ENCODE measurements at places on chromosomes 16 and 17.

GRCh38 chr16:49855280-49855821 is 561 bp downstream of the ZNF423 start:
- DNase-seq: peak; percentile 34

DNA sequence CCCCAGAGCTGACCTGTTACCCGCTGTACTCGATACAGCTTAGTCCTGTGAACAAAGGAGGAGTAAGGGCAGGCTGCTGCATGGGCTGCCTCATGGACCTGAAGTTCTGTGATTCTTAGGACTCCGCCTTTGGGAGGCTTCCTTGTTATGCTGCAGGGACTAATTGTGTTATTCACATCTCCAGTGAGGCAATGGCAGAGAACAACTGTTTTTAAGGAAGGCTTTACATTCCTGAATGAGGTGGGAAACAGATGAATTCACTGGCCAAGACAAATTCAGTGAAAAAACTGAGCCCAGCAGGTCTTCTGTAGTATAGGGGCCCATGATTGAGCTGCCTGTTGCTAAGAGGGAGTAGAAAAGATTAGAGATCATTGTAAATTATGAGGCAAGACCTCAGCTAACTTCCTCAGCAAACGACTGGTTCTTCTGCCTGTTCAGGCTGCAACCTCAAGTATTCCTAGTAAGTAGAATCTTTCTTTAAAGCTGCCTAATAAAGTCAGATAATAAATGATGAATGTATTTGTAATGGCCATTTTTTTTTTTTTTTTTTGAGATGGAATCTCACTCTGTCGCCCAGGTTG is 26.3 kb downstream of the ADORA2B start:
- DNase-seq: no peak

GRCh38 chr17:40727447-40728231 is 24.1 kb upstream of the KRT24 start:
- no peak for DNase-seq

DNA sequence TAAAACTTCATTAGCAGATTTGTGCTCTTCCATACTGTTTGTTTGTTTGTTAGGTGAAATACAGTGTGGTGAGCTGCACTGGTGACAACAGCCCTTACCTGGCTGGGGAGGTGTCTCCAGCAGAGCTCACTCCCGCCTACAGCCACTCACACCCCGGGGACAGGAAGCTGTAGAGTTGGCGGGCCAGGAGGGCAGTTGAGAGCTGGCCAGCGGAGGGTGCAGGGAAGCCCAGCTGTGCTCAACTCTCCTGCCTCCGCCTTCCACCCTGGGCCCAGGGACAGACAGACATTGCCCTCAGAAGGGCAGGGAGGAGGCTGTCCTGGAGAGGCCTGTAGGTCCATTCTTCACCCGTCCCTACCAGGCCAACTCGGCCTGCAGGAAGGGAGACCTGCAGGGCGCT is 48.6 kb upstream of the PVALEF start:
- DNase-seq: no peak

GRCh38 chr17:74961657-74962350 is 10.8 kb downstream of the HID1 start:
- peak; percentile 57 for DNase-seq

DNA sequence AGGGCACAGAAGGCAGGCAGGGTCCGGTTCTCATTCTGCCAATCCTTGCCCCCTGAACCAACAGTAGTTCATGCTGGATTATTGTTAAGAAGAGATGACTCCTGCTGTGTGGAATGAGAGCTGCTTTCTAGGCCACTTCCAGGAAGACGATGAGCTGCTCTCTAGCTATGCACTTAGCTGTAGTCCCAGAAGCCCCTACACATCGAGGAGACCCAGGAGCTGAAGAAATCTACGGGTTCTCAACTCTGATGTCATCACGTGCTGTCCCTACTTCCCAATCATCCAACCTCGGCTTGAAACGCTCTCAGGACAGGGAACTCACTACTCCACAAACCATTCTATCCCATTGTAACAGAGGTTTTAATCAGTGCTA is 29.0 kb upstream of the EMP2 start:
- no peak for DNase-seq

GRCh38 chr16:73122604-73123391 is 74.9 kb upstream of the ZFHX3 start:
- no peak for DNase-seq

DNA sequence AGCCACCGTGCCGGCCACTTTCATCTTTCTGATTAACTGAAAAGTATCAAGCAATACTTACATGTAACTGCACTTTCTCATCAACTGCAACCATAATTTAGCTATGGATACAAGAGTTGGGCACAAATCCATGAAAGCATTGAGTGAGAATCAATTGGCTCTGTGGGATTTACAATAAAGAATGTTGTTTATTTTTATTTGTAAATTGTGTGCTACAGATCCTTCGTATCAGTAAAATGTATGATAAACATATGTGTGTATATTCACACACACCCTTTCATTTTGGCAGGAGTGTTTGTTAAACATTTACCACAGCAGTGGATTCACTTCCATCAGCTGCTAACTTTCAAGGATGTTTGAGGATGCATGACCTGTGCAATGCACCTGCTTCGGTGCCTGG is 411.0 kb downstream of the WWOX start:
- DNase-seq: no peak

GRCh38 chr17:5838661-5839300 is 231.4 kb upstream of the WSCD1 start:
- DNase-seq: no peak

GRCh38 chr16:22732959-22733358 is 81.0 kb upstream of the HS3ST2 start:
- DNase-seq: no peak

- no peak for DNase-seq
These were observed 25.6 kb downstream of the IGSF6 start for GRCh38 chr16:21626659-21627277.

GRCh38 chr16:56726283-56726682 is 3.6 kb upstream of the NUP93 start:
- no peak for DNase-seq

- no peak for DNase-seq
These were observed at the start of gene HAP1 for GRCh38 chr17:41734139-41734948. HAP1 (minus strand) TSS chr17:41734643; CDS start chr17:41734634, 9 bp downstream.

- DNase-seq: no peak
These were observed 20.4 kb downstream of the GPR139 start for GRCh38 chr16:20053336-20053735.
